ENCODE measurements at places on chromosomes 13 and 19.

DNA sequence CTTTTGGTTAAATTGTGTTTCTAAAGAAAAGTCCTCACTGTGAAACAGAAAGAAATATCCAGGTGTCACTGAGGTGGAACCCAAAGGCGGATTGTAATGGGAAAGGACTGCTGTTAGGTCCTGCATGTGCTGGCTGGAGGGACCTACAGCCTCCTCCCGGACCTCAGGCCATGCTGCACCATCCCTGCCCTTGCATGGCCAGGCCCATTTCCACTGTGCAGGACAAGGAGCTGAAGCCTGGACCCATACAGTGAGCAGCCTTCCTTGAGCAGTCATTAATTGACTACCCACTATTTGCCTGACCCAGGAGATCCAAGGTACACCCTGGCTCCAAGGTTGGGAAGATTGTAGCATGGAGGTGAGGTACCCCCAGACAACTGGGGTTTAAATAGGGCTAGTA lies 17.6 kb downstream of the VSTM2B start:
- DNase-seq, result no peak

GRCh38 chr13:44605275-44605674 lies 29.1 kb upstream of the TSC22D1 start:
- peak; percentile 30 for DNase-seq

GRCh38 chr13:105410602-105411001 lies 1124.9 kb downstream of the EFNB2 start:
- peak; percentile 32 for DNase-seq

DNA sequence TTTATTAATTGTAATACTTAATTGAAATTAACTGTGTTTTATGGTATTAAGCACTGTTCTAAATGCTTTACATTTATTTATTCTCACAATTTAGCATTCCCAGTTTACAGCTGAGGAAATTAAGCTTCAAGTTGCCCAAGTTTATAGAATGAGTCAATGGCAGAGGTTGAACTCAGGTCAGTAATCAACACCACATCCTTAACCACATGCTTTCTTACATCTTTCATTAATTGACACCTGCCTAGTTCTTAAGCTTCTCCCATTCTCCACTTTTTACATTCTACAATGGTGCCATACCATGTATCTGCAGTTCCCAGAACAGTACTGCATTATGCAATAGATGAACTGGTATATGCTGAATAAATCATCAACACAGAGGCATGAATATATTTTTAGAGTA lies 11.7 kb upstream of the RBM26 start:
- DNase-seq, result no peak

DNA sequence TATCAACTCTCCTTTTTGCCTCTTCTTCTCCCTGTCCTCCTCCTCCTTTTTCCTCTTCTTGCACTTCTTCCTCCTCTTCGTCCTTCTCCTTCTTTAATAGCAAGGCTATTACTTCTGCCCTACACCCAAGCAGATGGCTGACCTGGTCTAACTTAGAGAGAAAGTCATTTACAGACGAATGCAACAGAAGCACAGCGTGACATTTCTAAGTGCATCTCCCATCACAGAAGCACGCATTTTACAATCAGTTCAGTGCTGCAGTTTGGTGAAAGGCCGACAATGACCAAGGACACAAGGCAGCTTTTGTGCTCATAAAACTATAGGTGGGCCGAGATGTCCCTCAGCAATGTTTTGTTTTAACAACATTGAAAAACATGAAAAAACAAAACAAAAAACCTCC lies 231.5 kb downstream of the FGF14 start:
- no peak for DNase-seq

GRCh38 chr19:51108805-51109146 lies 567 bp upstream of the CTU1 start:
- no peak for DNase-seq

GRCh38 chr19:2532252-2533071 lies 56.5 kb downstream of the GADD45B start:
- peak; percentile 34 for DNase-seq

DNA sequence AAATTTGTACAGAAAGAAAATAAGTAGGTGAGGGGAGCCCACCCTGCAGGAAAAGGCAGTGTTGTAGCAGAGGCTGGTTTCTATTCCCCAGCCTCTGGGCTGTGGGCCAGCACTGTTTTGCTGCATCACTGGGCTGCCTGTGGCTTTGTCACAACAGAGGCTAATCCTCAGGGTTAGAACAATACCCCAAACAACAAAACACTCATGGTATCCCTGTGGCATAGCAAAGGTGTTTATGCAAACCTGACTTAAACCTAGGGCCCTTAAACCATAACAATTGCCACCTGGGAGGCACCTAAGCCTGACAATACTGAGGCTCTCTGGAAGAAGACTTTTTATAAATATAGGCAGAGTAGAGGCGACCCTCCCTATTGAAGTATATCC lies 314.7 kb downstream of the OLFM4 start:
- DNase-seq, result no peak

DNA sequence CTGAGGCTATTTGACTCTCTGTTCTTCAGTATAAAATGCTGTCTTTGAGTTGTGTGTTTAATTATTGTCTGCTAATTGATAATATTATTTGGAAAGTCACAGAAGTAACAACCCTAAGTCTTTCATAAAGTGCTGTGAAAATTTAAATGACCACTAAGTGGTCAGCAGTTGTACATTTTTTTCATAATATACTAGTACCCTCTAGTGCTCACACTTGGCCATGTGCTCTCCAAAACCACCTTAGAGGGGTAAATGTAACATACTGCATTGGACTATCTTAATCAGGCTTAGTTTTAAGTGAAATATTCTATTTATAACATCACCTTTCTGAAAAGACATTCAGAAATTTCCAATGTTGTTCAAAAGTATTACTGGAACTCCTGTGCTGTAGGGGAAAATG lies 745.3 kb downstream of the GPC5 start:
- no peak for DNase-seq

- no peak for DNase-seq
Observed at GRCh38 chr13:60267498-60268202, 103.9 kb upstream of the DIAPH3 start.

DNA sequence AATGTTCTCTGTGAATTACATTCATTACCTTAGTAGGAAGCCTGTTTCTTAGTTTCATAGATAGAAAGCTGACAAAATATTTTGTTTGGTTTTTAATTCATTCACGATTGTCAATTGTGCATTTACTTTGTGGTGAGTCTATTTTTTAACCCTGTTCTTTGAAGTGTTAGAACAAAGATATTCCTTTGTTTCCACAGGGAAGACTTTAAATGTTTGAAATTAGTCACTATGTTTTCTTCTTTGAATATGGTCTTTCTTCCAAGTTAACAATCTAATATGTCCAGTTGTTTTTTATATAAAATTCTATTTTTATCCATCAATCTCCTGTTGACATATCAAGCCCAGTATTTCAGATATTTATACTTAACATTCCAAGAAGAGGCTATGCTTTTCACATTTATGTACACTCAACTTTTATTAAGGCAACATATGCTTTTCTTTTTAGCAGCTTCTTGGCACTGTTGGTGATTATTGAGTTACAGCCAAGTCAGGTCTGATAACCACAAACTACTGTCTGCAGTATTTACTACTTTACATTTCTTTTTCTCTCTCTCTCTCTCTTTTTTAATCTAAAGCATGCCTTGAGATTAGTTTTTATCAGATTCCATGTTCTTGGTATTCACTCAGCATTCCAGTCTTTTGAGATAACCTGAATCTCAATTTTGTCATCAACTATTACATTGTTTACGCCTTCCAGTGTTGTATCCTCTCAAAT lies 812.8 kb upstream of the SLC10A2 start:
- DNase-seq, result no peak

Measured in AG20443 (cell line).